ENCODE measurements at places on chromosomes 5 and 9. TPM values are rescaled to one million over a fixed set of nuclear protein-coding genes. Genes with fewer than 3 reads are reported as not detected.

DNA sequence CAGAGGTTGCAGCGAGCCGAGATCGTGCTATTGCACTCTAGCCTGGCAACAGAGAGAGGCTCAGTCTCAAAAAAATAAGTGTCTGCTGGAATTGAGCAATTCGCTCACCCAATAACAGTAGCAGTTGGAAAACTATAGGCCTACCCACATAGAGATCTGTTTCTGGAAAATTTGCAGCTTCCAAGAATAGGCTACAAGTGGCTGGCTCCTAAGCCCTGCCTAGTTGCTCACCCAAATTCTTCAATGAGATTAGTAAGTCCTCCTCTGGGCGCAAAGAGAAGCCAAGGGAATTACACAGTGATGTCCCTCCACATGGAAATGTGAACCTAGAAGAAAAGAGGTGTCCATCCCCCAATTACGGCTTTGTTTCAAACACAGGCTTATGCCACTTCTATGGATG lies 42.6 kb upstream of the RNF38 start:
- DNase-seq = no peak

NME5 gene
- 4.7 TPM for total RNA-seq

- peak; percentile 57 for DNase-seq
Measured at GRCh38 chr9:132575005-132575609, 7.3 kb upstream of the BARHL1 start.

DNA sequence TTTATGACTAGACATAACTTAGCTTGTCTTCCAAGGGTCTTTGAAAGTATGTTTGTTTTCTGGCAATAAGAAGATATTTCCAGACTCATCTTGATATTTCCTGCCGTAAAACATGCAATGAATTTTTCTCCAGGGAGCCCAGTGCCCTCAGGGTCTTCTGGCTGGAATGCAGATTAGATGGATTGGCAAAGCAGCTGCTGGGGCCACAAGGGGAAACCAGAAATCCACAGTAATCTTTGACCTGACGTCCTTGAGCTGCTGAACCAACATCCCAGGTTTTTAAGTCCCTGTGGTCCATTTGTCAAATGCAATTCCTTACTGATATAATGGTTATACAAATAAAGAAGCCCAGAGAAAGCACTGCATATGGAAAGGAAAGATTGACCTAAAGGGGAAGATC lies 93.0 kb downstream of the THBS4 start:
- DNase-seq = no peak

DNA sequence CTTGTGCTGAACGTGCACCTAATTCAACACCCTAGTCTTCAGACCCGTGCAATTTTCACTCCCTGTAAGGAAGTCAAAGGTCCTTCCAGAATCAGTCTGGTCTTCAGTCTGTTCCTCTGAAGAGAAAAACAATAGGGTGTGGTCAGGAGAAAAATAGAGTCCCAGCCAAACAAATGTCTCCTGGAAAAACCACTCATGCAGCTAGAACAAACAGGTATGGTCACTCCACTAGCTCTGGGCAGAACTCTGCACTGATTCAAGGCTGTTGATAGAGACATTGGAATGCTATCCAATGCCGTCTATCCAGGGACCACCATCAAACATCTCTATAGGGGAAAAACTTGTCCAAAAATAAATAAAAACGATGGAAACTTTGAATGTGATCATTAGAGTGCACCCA lies 81.8 kb upstream of the MAP3K1 start:
- no peak for DNase-seq

DNA sequence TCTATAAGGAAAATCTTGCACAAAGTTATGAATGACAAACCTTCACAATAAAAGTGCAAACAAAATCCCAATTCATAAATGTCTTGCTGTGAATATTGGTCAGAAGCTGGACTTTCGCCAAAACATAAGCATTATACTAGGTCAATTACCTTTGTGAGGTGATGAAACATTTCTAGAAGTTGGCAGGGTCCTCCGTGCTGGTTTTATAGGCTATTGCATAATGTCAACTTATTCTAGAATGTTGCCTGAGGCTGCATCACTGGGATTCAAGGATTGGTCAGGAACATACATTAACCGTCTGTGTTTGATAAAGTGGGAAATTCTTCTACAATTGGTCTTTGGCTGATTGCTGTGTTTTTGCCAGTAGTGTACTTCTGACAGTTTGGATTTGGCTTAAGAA lies 49.8 kb upstream of the PALM2AKAP2 start:
- DNase-seq = no peak

DNA sequence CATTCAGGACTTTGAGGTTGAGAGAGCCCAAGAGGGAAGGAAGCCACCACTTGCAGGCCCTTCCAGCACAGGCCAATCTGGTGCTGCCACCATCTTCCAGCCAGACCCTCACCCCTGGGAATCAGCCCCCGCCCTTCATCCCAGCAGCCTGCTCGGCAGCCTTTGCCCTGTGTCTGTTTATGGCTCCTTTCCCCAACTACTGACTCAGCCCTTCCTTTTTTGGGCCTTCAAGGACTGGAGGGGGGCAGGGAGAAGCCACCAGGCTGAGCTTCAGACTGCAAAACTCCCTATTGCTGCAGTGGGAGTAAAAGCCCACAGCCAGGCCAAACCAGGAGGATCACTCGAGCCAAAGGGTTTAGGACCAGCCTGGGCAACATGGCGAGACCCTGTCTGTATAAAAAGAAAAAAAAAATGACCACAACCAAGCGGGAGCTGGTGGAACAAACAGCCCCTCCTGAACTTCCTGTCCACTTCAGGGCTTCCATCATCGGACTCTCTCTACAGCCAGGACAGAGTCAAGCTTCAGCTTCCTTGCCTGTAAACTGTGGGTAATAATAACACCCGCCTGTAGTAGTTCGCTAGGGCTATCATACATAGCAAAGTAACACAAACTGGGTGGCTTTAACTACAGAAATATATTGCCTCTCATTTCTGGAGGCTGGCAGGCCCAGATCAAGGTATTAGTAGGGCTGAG lies 85.9 kb upstream of the IL17B start:
- DNase-seq = no peak

DNA sequence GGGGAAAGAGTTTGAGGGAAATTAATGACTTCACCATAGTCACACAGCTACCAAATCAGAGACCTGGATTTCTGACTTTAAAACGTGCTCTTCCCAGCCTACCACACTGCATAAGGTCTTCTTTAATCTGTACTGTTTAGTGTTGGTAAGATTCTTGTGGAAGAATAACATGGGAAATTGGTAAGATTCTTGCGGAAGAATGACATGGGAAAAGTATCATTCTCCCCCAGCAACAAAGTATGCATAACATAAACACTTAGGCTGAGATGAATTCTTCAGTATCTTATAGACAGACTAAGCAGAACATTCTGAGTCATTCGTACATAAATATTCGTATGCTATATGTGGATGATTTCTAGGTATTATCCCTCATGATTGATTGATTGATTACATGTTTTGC lies 170.4 kb downstream of the FOCAD start:
- DNase-seq = no peak

PCDHB12 gene
- 0.69 TPM for total RNA-seq

DNA sequence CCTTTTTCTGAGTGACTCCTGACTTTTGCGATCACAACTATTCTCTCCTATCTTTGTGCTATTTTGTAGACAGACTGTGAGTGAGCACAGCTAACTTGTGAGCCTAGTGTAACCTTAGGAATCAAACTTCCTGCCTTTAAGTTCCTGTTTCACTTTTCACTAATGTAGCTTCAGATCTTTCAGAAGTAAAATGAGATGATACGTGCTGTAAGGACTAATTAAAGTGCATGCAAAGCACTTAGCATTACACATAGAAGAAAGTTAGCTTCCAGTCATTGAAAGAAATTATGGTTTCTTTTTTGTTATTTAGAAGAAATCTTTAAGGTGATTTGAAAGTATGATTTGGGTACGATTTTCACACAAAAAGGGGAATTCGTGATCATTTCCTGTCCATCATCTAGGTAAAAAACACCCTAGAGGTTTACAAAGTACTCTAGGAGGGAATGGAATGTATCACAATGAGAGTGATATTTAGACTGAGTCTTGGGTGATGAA lies 122.7 kb downstream of the ST8SIA4 start:
- DNase-seq = no peak

DNA sequence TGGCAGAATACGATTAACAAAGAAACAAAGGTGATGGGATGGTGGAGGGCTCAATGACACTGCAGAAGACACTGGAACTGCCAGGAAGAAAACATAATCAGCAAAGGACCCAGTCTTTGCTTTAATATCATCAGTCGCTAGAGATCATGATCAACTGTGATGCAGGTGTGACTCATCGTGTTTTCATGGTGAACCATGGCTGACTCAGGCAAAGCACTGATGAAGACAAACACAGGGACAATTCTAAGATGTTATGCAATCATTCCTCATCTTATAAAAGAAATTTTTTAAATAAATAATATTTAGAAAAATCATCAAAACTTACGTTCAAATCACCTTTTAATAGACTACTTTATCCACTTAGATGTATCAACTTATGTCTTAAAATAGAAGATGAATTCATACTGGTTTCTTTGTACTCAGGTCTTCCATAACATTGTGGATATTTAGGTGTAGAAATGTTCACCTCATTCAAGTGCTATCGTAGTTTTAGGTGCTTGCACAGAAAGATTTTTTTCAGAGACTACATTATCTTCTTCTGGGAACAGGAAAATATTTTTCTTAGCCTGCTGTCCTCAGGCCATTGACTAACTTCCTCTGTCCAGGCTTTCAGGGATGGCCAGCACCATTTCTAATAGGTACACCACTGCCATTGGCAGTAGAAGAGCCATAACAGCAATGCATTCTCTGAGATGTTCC lies 673.4 kb upstream of the MEF2C start:
- DNase-seq = no peak

TMEM174 gene
- not detected for total RNA-seq

DNA sequence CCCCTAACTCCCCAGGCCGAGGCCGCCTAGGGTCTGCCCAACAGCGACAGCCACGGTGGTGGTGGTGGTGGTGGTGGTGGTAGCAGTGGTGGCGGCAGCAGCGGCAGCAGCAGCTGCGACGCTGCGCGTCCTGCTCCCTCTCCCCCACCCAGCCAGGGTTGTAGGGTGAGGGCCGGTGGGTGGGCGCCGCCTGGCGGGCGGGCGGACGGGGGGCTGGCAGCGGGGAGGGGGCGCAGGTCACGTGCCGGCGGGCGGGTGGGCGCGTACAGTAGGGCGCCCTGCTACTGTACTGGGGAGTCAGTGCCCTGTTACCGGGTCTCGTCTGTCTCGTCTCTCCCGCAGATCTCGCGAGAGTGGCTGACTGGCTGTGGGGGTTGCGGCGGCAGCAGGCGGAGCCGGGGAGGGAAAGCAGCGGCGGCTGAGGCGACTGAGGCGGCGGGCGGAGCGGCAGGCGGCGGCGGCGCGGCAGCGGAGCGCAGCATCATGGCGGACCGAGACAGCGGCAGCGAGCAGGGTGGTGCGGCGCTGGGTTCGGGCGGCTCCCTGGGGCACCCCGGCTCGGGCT lies at the start of gene PURA:
Gene PURA, plus strand, starts transcription at position 411 of the 565 bp plus-strand sequence. Its CDS starts 73 bp downstream, at position 484.
- peak; percentile 96 for DNase-seq

C9orf43 gene
- total RNA-seq = 0.14 TPM

KIAA0825 gene
- 2.2 TPM for total RNA-seq

DNA sequence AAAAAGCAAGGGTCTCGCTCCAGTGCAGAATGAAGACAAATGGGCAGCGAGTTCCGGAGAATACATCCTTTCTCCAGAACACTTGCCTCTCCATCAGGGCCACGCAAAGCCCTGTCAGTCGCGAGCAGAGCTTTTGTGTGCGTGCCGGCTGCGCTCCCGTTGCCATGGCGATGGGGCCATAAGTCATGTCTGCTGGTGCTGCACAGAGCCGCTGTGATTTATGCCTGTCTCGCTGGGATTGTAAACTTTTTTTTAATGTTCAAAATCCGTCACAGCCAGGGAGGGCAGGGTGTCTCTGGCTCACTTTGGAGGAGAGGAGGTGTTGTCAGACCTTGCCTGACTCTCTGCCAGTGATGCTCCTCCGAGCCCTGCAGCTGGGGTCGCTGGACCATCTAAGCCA lies 272.7 kb downstream of the TRIM32 start:
- no peak for DNase-seq

IFNK gene
- not detected for total RNA-seq

GRCh38 chr9:89361816-89362646 lies 43.7 kb downstream of the SECISBP2 start:
- DNase-seq = no peak

DNA sequence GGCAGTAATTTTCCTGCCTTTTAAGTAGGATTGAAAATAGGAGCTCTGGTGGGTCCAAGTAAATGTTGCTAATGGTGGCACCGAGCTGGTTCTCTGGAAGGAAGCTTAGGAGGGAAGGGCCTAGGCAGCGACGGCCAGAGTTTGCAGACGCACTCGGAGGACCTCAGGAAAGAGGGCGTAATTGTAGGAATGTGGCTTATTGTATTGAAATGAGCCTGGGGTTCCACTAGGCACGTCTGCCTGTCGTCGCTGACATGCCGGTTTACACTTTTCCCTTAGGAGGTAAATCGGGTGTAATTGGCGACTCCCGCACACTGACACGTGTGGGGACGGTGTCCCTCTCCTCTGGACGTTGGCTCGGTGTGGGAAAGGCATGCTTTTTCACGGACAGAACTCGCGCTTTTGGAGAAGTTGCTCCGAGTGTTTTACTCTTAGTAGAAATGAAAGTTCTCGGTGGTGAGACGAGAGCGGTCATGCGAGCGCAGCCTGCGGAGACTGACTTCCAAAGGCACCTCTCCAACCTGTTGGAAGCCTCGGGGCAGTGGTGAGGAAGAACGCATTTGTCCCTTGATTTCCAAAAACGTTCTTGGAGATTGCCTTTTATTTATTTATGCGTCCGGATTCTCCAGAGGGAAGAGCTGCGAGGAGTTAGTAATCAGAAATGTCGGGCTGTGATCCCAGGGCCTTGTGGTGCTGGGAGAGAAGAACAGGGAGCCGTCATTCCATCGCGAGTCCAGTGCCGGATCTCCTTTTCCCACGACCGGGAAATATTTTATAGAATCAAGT lies 1.3 kb downstream of the NR4A3 start:
- DNase-seq = no peak

- DNase-seq = no peak
Measured at GRCh38 chr9:1938675-1939170, 76.4 kb upstream of the SMARCA2 start.

NIPAL4 gene
- total RNA-seq = not detected

DNA sequence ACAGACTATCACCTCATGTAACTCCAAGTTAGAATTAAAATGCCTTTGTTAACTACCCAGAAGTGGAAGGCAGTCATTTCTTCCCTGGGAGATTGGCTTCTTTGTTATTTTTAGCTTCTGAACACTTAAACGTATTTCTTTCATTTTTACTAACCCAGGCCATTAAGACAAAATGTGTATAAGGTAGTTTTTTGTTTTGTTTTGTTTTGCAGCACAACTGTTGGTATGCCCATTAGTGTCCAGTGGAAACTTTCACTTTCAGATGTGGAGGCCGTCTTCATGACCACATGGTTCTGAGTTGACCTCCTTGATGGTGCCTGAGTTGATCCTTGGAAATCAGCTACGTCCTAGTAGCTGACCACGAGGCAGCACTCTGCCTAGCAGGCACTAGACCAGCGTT lies 264.6 kb upstream of the ZNF608 start:
- DNase-seq = no peak

All from left ventricle myocardium inferior (tissue), 1 donor.